ENCODE measurements at places on chromosomes 5 and 9.
A peak's percentile ranks its signal among the peaks of the same experiment; 100 is the strongest.

- no peak for DNase-seq
Observed at GRCh38 chr9:132585954-132586829, 3.8 kb downstream of the BARHL1 start.

DNA sequence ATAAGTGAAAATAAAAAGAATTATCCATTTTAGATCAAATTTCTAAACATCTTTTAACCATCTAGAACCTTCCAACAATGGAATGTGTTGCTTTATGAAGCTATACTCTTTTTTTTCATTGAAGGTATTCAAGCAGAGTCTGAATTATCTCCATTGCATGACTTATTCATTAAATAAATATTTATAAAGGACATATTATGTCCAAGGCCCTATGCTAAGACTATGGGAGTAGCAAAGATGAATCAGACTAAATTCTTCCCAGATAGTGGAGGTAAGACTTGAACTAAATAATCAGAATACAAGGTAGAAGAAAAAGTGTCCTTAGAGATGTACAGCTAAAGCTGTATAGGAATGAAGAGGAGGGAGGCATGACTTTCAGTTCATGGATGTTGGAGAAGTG, 215.5 kb upstream of the RGMB start:
- DNase-seq, result no peak

GRCh38 chr9:136584934-136585333, 39.1 kb upstream of the NOTCH1 start:
- no peak for DNase-seq

DNA sequence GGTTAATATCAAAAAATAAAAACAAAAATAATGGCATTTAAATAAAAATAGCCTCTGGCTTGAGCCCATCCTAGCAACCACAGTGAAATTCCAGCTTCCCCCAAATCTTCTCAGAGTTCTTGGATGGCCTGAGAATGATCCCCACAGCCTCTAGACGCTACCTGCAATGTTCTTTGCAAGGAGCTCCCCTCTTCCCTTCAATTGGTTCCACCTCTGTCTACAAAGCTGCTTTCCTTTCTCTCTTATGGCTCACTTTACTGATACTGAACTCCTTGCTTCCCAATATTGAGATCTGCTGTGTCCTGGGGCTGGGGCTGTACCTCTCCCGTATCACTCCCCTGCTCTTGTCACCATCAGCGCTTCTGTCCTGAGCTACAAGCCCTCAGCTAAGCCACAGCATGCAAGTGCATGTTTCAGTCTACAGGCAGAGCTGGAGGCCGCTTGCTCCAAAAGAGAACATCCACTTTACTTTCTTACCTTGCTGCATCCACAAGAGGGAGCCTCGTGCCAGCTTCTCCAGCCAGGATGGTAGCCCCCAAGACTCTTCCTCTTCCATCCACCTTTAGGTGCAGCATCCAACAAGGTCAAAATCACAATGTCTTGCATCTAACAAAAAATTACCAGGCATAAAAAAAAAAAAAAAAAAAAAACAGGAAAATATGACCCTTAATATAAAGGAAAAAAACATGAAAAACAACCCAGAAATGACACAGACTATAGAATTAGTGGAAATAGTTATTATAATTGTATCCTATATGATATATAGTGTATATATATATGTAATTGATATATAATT, 57.4 kb upstream of the PRSS3 start:
- DNase-seq, result no peak

DNA sequence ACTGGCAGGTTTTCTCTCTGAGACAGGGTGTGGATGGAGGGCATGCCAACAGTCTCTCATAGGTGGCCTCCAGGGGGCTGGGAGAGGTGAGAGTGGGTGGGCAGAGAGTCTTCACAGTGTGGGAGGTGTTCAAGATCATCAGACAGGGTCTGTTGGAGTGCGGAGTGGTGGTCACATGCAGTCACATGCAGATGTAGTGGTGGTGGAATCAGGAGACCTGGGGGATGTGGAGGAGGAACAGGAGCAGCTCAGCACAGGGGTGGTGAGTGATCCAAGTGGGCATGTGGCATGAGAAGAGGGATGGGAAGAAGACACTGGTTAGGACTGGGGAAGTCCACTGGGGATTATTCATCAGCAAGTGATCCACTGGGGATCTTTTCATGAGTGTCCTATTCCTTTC, 5.8 kb downstream of the GM2A start:
- DNase-seq, result no peak

DNA sequence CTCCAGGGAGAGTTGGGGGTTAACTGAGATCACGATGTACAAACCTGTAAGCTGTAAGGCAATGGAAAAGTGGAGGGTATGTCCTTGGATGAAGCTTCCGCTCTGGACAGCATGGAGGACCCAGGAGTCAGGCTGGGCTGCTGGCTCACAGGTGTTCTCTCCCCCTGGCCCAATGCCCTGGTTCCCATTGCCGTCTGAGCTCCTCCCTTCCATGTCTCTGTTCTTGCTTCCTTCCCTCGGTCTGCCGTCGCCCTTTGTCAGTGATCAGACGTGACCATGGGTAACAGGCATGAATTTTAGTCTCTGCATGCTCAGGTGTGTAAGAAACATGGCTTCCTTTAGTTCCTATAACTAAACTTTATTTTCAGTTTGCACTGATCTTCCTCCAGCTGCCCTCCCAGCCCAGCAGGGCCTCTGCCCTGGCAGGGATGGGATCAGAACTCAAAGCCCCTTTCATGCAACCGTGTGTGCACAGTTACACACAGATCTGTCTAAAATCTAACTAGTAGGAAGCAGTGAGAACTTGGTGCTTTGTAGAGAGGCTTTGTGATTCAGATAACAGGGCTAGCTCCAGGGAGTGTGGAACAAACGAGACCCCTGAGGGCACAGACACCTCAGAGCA, 51.7 kb upstream of the KCNMB1 start:
- no peak for DNase-seq

GRCh38 chr5:133257977-133258376, 206.2 kb downstream of the HSPA4 start:
- no peak for DNase-seq

DNA sequence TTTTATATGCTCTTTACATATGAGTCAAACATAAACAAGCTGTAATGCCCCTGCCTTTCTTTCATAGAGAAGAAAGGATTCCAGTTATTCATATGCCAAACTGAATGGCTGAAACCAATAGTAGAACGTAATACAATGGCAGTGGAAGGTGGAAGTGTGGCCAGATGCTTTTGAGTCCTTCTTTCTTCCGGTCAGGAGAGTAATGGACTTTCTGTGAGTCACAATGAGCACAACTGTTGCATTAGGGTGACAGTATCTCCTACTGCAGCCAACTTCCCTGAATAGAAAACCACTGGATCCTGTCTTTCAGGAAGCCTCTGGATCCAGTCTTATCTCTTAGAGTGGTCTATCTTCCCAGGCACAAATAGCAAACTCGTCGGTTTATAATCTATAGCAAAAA, 855.2 kb downstream of the MAT2B start:
- DNase-seq, result no peak

GRCh38 chr9:133879615-133880014, 112.5 kb downstream of the VAV2 start:
- no peak for DNase-seq

- DNase-seq, result no peak
Observed at GRCh38 chr9:124389146-124389939, 25.9 kb downstream of the PSMB7 start.

DNA sequence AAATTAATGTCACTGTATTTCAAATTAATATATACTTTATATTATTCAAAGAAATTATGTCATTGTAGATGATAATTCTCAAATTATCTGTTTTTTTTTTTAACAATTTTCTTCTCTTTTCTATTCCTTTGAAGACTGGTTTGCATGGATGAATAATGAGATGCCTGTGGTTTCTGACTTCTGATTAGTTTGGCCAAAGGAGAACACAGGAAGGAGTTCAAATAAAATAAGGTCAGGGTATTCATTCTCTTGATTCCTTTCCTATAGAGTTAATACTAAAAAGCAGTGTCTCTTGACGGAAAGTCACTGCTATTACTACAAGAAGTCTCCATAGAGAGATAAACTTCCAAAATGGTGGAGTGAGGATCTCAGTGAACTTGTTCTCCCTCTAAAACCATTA, 279.6 kb upstream of the FTMT start:
- DNase-seq, result no peak

DNA sequence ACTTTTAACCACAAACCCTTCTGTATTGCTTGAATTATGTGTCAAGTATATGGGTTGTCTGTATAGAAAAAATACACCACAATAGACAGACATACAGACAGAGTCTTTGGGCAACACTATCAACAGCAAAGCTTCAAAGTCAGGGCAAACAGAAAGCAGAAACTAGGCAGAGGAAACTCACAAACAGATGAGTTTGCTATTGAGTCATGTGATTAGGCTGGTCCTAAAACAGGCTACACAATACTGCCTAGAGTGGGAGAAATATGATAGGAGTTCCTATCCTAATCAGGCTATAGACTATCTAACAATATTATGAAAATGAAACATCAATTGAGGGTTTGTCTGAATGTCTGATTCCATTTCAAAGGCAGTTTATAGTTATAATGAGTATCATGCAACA, 156.4 kb downstream of the EDIL3 start:
- no peak for DNase-seq

DNA sequence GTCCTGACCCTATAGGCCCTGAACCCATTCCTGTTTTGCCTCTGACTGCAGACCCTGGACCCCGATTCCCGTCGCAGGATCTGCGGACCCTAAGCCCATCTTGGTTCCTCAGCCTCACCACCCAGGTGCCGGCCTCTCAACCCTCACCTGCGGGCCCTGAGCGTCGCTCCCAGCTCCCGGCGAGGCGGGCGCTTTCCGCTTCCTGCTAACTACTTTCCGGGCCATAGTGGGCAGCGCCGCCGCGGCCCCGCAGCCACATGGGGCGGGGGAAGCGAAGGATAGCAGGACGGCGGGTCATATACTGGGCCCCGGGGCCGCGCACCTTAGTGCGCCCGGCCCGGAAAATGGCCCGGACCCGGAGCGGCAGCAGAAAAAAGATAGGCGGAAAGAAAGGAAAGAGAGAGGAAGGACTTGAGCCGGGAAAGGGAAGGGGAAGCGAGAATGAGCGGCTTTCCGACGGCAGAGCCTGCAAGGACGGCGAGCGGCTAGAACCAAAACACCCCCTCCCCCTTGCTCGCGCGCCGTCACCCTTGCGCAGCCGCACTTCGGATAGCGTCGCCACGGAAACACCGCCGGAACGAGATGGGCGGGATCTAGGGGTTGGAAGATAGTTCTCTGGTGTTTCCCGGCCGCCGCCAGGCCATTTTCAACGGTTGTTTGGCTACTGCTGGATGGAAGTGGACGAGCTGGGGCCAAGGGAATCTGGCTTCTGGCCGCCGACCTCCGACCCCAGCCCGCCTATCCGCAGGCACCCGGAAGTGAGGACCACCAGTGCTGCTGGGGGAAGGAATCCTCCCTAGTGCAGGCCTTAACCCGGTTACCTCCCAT, at the start of gene DCAF12:
Gene DCAF12 (minus strand): TSS at position 492 of the 828 bp plus-strand sequence. CDS start 267 bp downstream, at position 225.
- peak; percentile 84 for DNase-seq

DNA sequence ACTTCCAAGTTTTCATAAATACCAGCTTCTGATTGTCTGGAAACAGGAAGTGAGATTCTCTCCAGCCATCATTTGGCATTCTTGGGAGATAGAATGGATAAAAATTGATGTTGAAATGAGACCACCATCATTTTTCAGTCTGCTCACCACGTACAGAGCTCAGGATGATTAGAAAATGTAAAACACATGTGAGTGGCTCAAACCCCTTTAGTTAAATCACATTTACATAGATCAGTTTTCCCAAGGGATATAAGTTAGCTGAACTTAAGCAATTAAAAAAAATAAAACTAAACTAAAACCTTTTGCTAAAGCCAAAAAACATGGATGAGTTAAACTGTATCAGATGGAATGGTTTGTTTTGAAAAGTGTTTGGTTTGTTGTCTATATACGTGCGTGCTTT, 37.1 kb upstream of the GDNF start:
- no peak for DNase-seq

- no peak for DNase-seq
Observed at GRCh38 chr9:93196096-93197055, 12.4 kb downstream of the WNK2 start.

GRCh38 chr5:150637245-150638052, 3.0 kb upstream of the SYNPO start:
- no peak for DNase-seq

DNA sequence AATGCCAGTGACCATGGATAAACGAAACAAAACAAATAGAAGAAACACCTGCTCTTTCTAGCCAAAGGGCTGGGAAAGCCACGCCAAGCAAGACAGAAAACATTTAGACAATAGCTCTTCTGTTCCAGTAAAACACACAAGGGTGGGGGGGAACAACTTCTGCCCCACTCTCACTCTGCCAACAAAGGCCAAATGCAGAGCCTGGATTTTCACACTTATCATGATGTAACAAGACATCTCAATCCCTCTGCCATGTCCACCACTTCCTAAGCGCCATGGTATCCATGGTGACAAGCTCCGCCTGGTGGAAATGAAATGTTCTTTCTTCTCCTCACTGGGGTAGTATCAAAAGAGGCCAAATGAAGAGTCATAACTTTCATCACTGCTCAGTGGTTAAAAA, 60.6 kb downstream of the DRD1 start:
- DNase-seq, result no peak
